ENCODE measurements at places on chromosomes 4 and X.

DNA sequence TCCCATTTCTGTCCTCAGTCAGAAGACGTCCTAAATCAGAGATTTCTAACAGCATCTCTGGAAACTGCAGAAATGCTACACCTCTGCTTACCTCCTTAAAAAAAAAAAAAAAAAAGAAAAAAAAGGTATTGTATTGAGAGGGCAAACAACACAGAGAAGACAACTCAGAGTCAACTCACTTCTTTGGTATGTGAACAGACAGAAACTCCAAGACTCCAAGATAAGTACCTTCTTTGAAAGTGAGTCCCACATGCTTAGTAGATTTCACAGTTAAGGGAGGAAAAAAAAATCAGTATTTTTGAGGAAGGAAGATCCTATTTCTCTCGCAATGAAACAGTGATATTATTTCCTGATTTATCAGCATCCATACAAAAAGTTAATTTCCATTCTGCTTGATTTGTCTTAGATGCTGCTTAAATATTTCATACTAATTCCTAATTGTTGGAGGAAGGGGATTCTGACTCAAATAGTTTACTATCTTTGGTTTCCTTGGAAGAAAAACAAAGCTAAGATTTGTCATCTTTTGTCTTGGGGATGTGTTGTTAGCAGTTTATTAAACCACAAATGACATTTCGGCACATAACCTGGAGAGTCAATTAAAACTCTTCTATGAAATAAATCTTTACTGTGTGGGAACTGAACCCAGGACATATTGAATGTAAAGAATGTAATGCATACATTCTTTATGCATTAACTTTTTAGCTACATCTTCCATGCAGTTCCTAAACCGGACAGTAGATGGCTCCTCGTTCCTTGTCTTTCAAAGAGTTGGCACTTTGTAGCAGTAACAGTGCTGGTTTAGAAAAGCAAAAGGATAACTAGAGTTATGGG is 4.7 kb downstream of the RASGEF1B start:
- peak; percentile 59 for DNase-seq

GRCh38 chr4:86935853-86936733 is 1.3 kb downstream of the AFF1 start:
- DNase-seq = no peak

DNA sequence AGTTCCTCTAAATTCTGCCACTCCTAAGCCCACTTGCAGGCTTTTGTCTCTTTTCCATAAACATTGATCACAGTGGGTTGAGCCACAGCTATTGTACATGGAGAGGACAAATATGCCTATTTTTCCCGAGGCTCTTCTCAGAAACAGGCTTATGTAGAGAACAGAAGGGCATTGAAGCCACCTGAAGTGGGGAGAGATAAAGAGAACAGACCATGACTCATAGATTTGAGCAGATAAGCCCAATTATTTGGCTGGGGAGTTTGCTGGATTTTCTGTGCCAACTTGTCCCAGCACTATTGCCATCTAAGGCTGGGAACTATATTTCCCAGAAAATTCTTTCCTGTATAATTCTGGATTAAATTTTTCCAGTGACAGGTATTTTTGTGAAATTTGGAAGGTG is 446.1 kb upstream of the RPS6KA3 start:
- no peak for DNase-seq

DNA sequence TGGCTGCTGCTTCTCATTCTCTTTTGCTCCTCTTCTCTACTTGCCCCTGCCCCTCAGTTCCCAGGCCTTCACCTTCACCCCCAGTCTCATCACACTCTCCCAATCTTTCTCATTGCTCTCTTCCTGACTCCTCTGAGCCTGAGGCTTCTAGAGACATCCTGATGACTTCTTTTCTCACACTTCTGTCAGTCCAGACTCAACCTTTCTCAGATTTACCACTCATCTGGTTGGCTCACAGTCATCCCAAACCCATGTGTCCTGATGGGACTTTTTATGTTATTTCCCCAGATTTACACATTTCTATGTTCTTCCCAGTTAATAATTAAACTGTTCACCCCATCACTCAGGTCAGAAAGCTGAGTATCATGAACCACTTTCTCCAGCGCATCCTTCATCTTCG is 68.0 kb downstream of the TMA16 start:
- no peak for DNase-seq

DNA sequence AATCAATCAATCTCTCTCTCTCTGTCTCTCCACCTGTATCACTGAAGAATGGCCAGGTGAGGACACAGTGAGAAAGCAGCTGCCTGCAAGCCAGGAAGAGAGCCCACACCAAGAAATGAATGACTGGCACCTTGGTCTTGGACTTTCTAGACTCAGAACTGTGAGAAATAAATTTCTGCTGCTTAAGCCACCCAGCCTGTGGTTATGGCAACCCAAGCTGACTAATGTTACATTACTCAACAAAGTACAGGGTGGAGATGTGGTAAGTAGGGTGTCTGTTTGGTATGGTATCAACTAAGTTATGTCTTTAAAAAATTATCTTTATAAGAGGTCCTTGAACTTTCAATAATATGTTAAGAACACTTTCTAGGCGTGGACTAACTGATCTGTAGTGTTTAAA is 159.3 kb downstream of the EPHA5 start:
- no peak for DNase-seq

- DNase-seq = no peak
Measured at GRCh38 chr4:91837608-91838029, 466.1 kb upstream of the GRID2 start.

DNA sequence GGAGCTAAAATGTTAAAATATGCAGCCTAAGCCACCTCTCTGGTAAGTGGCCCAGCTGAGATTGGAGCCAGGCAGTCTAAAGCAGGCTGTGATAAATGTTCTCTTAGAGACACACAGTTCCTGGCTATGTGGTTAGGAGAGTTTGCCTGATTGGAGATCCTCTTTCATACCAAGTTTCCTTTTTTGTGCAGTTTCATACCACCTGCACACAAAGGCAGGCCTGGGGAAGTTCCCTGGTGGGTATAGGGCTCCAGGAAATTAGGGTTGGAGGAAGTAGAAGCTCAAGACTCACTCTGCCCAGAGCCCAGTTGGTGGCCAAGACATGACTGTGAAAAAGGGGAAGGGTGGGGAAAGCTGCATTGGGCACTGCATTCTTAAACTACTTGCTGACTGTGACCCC is 16.9 kb downstream of the CYBB start:
- DNase-seq = no peak

DNA sequence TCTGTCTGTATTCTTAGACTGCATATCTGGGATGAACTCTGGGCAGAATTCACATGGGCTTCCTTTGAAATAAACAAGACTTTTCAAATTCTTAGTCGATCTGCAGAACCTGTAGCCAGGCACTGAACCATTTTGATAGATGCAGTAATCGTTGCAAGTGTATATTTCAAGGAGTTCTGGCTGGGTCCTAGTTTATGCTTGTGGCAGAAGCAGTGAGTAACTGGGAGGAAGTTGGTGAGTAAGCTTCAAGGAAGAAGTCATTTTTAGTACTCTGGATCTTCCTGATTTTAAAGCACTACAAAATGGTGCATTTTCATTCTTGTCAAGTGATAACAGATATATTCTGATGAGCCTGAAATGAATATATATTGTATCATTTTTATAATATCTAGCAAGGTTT is 9.5 kb downstream of the HPRT1 start:
- DNase-seq = no peak

DNA sequence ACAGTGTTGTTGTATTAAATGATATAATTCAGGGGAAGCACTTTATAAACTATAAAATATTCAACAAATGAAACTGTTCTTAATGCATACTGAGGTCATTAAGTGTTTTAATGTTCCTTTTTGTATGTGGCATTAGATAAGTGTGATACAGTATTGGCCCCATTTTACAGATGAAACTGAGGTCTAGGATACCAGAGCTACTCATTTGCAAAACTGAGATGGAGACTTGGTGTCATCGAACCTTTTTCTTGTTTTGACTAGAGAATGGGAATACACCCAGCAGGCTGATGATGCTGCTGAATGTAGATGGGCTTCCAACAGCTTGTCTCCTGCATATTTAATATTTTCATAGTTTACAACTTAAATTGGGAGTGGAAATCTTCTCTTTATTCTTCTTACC is 34.6 kb downstream of the TAF1 start:
- DNase-seq = no peak

- DNase-seq = no peak
Measured at GRCh38 chrX:49712577-49712976, 16.8 kb upstream of the PAGE1 start.

GRCh38 chrX:95040104-95040503 is 1366.1 kb downstream of the FAM133A start:
- no peak for DNase-seq

DNA sequence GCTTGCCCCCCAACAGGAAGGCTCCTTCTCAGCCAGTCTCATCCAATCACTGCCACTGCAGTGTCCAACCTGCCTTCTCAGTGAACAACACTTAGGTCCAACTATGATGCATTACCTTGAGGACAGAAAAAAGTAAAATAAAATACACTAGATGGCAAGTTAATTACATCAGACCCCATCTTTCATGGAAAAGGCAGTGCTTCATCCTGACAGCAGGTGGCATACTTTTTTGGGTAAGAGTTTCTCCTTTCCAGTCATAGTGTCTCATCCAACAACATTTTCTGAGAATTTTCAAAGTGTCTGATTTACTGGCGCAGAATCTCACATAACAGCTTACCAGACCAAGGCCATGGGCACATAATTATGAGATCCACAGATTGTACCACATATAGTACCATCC is 1742.8 kb downstream of the PCDH7 start:
- DNase-seq = no peak

GRCh38 chr4:118337954-118338353 is 14.8 kb downstream of the PRSS12 start:
- DNase-seq = no peak

- DNase-seq = no peak
Measured at GRCh38 chr4:183100827-183101226, 1.8 kb downstream of the WWC2 start.

GRCh38 chr4:168514249-168514852 is 17.5 kb downstream of the PALLD start:
- DNase-seq = peak; percentile 41

GRCh38 chr4:68180849-68181526 is 51.3 kb upstream of the TMPRSS11F start:
- no peak for DNase-seq

DNA sequence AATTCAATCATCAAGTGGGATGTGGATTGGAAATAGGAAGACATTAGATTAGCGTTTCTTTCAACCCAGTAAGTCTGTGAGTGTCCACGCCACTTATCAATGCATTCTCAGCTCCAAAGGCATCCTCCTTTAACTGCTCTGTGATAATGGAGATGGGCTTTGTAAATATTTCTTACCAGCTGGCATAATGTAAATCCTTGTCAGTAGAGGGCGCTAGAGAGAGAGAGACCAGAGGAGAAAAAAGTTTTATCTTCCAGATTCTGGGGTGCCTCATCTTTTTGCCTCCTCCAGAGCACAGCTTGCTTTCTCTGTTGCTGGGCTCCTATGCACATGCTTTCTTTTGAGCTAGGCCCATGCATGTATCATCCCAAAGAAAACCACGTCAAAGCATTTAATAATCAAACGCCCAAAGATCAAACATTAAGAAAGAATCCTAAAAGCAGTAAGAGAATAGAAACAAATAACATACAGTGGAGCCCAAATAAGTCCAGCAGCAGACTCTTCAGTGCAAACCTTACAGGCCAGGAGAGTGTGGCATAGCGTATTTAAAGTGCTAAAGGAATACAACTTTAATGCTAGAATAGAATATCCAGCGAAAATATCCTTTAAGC is 9.6 kb upstream of the MTMR1 start:
- DNase-seq = no peak

GRCh38 chrX:131057706-131058105 is 440 bp upstream of the ARHGAP36 start:
- DNase-seq = no peak

DNA sequence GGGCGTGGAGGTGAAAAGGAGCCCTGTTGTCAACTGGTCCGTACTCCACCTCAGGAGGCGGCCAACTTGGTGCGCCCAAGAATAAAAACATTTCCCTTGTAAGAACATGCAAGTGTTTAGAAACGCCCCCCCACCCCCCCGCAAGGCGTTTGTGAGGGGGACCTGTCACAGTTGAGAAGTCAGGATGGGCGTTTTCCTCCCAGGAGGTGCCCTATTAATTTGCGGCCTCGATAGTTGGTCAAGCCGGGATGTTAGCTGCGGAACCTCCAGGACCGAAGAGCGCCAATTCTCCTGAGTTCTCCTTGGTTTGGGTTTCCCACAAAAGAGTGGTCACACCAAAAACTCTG is 651 bp upstream of the SAP30 start:
- no peak for DNase-seq

- no peak for DNase-seq
Measured at GRCh38 chr4:55955710-55956109, 7.0 kb downstream of the CEP135 start.

DNA sequence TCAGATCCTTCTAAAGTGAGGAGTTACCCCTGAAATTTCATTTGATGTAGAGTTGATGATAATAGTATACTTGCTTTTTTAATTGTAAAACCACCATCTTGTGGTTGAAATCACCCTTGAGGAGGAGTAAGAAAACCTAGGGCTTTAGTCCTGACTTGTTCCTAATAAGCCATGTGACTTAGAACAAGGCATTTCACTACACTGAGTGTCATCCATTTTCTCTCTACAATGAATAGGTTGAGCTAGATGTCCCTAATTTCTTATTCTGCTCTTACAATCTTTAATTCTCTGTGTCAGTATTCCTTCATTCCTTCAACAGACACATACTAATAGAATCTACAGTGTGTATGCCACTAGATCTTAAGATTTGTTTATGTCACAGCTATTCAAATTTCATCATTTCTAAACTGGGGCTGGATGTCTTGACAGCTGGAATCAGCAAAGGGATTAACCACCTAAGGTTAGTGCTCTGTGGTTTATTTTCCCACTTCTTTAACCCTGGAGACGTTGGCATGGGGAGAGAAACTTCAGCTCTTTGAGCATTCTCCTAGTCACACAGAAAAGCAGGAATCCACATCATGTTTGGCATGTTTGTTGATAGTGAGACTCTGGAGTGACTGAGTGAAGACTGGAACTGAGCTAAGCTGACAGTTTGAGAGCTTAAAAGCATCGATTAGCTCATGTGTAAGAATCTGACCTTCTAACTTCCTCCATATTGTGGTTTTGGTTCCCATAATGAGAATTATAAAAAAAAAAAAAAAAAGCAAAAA is 246.3 kb downstream of the NDST4 start:
- DNase-seq = no peak

DNA sequence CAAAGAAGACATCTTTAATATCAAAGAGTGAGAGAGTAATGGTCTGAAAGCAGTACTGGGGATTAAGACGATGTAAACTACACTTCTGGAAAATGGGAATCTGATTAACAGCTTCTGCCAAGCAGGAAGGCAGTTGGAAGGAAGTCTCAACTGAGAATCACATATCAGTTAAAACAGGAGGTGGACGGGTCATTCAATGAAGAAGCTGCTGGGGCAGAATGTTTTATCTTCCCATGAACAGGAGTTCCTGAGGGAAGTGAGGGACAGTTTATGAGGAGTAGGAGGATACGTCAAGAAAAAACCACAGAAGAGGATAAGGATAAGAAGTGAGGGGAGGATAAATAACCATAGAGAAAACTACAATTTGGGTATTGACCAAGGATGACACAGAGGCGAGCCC is 38.7 kb upstream of the MAGEA10 start:
- DNase-seq = no peak

Measured in astrocyte of the cerebellum (primary cell).